ENCODE measurements at places on chromosomes 12 and 14. TPM values are rescaled to one million over a fixed set of nuclear protein-coding genes. Genes with fewer than 3 reads are reported as not detected.

DNA sequence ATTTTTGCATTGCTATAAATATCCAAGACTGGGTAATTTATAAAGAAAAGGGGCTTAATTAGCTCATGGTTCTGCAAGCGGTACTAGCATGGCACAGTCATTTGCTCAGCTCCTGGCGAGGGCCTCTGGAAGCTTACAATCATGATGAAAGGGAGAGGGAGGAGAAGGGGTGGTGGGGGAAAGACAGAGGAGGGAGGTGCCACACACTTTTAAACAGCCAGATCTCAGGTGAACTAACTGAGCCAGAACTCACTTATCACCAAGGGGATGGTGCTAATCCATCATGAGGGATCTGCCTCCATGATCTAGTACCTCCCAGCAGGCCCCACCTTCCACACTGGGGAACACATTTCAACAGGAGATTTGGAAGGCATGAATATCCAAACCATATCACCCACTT is 476.3 kb downstream of the PCNX1 start:
- no peak for DNase-seq

DNA sequence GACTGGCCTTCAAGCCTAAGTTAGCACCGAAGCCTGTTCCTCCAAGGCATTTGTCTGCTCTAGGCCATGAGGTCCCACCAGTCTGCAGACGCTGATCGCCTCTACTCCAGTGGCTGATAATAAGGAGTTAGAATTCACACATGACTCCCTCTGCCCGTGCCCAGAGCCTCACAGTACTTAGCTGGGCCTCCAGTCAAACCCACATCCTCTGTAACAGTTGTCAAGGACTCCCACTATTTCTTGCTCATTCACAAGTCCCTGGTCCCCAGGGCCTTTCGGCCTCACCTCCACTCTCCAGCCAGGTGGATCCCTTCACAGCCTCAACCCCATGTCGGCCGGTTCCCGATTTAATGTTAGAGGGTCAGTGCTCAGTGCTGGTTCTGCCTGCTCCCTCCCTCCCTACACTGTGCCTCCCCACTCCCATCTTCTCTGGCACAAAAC is 6.3 kb upstream of the KRT5 start:
- no peak for DNase-seq

The PIWIL1 gene
- not detected for total RNA-seq

GRCh38 chr14:100340423-100340813 is 17.3 kb downstream of the SLC25A47 start:
- DNase-seq: no peak

The NEMF gene
- 86.1 TPM for total RNA-seq

The MMP14 gene
- 198 TPM for total RNA-seq

DNA sequence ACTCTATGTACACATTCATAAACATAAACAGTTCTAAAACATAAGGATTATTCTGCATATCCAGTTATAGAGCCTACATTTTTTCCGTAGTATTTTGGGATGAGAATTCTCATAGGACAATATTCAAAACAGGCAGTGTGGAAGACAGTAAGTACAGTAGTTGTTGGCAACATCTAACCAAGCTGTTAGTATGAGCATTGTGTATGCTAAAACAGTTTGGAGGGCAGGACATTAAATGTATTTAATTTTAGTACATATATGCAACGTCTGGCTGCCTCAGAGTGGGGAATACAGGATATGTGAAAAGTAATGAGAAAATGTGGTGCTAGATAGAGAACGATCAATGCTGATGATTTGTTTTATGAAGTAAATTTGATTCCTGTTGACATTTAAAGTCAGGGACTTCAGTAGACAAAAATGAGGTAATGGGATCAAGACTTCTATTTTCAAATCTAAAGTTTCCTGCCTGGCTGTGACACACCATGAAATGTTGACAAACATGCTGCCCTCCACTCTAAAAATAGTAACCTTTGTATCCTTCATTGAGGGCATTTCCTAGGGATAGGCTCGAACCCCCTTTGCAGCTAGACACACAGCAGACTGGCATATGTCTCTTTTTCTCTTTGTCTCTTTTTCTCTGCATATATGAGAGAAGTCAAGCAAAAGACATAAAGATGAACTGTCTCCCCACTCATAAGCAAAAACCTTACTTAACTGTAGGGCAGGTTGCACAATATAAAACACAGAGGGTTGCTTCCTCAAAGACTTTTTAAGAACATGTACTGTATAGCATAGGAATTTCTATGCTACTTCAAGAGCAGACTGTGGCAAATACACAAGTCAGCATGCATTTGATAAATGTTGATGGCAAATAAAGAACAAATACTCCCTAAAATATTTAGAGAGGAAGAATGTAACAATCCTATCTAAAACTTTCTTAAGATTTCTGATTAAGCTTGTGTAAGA is 75.5 kb upstream of the GTF2A1 start:
- no peak for DNase-seq

- no peak for DNase-seq
Observed at GRCh38 chr12:18284386-18284785, 23.1 kb downstream of the PIK3C2G start.

DNA sequence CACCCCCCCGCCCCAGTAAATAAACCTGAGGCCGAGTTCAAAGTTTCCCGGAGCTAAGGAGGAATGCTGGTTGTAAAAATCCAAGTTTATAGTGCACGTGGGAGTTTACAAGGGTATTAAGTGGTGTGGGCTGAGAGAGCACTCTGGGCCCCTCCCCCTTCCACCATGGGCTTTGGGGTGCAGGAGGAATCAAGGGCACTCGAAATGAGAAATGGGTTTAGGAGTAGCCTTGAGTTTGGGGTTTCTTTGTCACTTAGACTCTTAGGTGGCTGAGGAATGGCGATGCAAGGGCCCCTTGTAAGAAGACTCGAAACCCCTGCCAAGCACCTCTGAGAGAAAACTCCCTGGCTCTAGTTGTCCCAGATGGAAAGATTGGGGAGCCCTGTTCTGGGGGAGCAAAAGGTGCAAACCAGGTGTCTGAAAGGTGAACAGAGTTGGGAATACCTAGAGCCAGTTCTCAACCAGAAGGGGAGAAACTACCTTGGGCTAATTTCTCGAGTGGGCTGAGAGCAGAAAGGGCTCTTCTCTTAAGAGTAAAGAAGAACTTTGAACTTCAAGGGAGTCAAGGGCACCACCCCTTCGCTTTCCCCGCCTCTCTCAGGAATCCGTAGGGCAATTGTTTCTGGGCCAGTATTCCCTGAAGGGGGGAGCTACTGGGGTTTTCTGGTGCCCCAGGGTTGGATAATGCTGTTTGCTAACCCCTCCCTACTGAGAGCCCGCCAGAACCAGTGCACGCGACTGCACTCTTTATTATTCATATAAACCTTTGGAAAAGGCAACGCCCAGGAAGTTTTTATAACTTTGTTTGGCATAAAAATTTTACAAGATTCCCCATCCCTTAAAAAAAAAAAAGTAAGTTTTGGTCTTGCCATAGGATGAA is 4.0 kb upstream of the HOTAIR start:
- DNase-seq: no peak

DNA sequence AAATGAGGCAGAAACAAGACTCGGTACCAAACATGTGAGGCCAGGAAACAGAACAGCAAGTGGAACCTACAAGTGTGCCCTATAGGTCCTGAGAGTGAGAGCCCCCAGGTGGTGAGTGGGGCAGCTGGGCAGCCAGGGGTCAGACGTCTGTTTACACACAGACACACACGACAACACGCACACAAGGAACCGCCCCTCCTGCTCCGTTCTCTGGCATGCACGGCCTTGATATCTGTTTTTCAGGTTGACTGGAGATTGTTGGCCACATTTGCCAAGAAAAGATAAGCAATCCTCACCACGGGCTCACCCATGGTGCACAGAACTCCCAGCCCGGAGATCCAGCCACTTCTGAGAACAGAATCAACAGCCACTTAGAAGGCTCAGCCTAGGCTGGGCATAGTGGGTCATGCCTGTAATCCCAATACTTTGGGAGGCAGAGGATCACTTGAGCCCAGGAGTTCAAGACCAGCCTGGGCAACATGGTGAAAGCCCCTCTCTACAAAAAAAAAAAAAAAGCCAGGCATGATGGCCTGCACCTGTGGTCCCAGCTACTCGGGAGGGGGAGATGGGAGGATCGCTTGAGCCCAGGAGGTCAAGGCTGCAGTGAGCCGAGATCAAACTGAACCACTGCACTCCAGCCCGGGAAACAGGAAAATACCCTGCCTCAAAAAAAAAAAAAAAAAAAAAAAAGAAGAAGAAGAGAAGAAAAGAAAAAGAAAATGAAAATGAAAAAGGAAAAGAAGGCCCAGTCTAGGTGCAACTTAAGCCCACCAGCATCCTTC is 19.4 kb upstream of the EIF5 start:
- DNase-seq: no peak

GRCh38 chr14:103126088-103126872 is 3.0 kb downstream of the TNFAIP2 start:
- DNase-seq: no peak

GRCh38 chr12:96912261-96912660 is 5.2 kb downstream of the NEDD1 start:
- no peak for DNase-seq

GRCh38 chr14:50101417-50101816 is 15.0 kb downstream of the VCPKMT start:
- no peak for DNase-seq

DNA sequence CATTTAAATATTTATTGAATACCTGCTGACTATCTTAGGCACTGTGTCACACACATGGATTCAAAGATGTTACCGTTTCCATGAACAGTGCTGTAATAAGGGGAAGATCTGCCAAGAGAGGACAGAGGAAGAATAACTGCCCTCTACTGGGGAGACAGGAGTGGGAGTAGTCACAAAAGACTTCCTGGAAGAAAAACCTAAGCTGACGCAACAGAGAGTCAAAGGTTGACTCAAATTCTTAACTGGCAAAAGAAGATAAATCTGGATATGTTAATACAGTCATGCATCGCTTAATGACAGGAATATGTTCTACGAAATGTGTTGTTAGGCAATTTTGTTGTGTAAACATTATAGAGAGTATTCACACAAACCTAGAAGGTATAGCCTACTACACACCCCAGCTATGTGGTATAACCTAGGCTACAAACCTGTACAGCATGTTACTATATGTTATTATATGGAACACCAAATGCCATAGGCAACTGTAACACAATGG is 51.5 kb downstream of the DCAF5 start:
- no peak for DNase-seq

The OR4E1 gene
- total RNA-seq: not detected

- DNase-seq: no peak
Observed at GRCh38 chr14:62428429-62429203, 616.6 kb downstream of the KCNH5 start.

DNA sequence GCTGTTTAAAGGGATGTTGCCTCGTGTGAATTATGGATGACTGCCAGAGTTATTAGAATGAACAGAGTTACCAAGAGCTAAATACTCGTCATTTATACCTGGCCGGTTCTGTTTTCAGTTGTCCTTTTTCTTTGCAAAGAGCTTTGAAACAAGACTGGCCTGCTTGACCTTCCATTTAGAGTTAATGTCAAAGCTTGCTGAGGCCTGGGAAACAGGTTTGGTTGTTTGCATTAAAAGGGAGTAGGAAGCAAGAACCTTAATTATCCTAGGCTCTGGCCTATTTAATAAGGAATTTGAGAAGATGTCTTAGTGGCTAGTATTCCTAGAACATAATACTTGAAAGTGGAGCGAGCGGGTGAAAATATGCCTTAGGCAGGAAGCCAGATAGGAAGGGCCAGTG is 233.3 kb downstream of the CACNA1C start:
- no peak for DNase-seq

GRCh38 chr14:37655418-37655817 is 60.0 kb downstream of the TTC6 start:
- DNase-seq: no peak

- DNase-seq: no peak
Observed at GRCh38 chr12:23628806-23629205, 320.7 kb downstream of the SOX5 start.

GRCh38 chr12:123840765-123841425 is 78.8 kb downstream of the DNAH10 start:
- no peak for DNase-seq

The DPF3 gene
- 3.0 TPM for total RNA-seq

- DNase-seq: no peak
Observed at GRCh38 chr14:35375558-35376025, 29.0 kb downstream of the NFKBIA start.

- no peak for DNase-seq
Observed at GRCh38 chr12:95022477-95022876, 19.0 kb upstream of the NDUFA12 start.

GRCh38 chr12:88172844-88173407 is 30.8 kb downstream of the TMTC3 start:
- no peak for DNase-seq

GRCh38 chr12:58074259-58074658 is 132.9 kb downstream of the ATP23 start:
- DNase-seq: no peak

DNA sequence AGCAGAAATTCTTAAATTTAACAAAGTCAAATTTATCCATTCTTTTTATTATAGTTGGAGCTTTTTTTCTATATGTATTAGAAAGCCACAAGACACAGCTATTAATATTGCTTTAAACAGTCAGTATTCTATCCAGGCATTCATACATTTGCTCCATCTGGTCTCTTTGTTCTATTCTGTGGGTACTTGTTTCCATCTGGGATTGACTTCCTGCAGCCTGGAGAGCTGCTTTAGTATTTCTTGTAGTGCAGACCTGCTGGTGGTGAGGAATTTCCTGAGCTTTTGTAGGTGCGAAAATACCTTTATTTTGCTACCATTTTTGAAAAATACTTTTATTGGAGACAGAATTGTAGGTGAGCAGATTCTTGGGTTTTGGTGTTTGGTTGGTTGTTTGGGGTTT is 29.0 kb downstream of the CCDC60 start:
- no peak for DNase-seq

GRCh38 chr12:120705618-120706017 is 4.6 kb upstream of the UNC119B start:
- no peak for DNase-seq

DNA sequence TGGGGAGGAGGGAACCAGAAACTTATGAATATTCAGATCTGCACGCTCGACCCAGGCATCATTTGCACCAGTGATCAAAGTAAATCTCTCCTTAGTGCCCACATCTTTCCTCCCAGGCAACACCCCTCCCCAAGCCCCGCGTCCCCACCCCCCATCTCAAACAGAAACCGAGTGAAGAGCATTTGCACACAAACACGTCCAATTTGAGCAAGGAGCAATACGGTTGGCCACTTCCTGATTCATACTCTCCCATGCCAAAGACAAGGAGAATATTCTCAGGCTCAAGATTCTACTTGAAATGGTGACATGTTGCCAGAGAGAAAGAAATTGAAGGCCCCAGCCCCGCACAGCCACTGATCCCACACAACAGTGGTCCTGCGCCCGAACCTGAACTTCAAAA is 7.1 kb downstream of the FOXN3 start:
- DNase-seq: no peak

DNA sequence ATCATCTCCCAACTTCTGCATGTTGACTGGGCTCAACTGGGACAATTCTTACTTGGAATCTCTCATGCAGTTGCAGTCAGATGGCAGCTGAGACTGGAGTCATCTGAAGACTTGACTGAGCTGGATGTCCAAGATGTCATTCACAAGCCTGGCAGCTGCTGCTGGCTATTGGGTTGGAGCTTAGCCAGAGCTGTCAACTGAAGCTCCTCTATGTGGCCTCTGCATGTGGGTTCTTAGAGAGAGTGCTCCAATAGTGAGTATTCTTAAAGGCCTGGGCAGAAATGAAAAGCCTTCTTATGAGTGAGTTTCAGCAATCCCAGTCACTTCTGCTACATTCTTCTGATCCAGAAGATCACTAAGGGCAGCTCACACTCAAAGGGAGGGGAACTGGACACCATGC is 440.9 kb downstream of the LRIG3 start:
- no peak for DNase-seq

The KLRG1 gene
- 8.0 TPM for total RNA-seq

GRCh38 chr12:76704693-76705092 is 59.2 kb upstream of the ZDHHC17 start:
- DNase-seq: no peak

Data from progenitor cell of endocrine pancreas (in vitro differentiated cells).